ENCODE measurements at places on chromosomes 2 and 18. TPM values are rescaled to one million over a fixed set of nuclear protein-coding genes. Genes with fewer than 3 reads are reported as not detected.

- DNase-seq, result no peak
These were observed 478.7 kb upstream of the POU3F3 start for GRCh38 chr2:104375206-104375605.

The KIAA2012 gene
- total RNA-seq, result not detected

GRCh38 chr18:36851202-36851590 is 22.3 kb downstream of the KIAA1328 start:
- DNase-seq, result no peak

DNA sequence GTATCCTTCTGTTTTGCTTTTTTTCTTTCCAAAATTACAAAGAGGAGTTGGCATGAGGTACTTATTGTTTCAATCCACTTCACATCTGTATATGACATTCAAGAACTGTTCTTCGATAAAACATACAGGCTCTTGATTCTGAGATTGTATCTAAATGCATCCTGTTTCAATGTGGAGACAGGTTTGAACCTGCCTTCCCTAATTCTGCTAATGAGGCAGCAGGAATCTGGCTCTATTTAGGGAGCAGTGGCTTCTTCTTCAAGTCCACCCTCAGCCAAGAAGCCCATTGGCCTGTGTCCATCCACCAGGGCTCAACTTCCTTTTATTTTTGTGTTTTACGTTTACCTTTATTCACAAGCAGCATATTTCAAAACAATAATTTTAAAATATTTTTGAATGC is 84.8 kb upstream of the PIK3C3 start:
- DNase-seq, result no peak

DNA sequence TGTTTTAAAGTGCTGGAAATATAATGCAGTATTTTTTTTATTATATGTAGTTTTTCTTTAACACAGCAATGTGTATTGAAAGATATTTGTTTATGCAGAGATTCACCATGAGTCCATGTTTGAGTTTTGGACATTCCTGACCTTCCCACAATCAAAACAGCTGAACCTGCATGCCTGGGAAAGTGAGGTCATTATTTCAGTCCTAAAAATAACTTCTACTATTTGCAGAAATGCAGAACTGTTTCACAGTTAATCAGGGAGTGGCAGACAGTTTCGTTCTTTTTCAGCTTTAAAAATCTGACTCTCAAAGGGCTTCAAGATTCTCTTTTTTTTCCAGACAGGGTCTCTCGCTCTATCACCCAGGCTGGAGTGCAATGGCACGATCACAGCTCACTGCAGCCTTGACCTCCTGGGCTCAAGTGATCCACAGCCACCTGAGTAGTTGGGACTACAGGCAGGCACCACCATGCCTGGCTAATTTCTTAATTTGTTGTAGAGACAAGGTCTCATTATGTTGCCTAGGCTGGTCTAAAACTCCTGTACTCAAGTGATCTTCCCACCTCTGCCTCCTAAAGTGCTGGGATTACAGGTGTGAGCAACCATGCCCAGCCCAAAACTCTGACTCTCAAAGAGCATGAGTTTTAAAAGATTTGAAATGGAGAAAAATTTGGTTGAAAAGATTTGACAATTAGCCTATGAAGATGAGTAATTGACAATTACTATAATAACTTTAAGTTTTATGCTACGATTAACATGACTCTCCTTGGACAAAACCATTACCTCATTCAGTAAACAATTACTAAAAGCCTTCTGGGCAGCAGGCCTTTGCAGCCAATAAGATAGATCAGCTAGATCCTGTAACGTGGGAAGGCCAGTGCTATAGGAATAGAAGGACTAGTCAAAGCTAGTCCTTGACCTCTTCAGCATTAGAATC is 5.0 kb upstream of the MYL12B start:
- DNase-seq, result no peak

DNA sequence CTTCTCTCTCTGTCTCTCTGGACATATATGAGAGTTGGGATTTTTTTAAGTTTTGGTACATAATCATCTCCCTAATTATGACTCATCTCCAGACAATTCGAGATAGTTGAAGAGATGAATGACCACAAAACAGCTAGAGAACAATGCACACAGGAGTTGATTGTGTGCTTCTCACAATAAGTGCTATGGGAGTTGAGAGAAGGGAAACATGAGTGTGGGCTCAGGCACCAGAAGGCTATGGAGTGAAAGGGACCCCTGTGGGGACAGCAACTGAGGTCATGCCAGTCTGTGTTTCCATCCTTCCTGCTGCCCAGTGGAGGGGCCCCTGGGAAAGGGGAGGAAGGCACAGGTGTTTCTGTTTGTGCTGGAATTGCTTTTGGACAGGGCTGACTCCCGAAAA is 6.5 kb upstream of the YWHAQ start:
- DNase-seq, result no peak

DNA sequence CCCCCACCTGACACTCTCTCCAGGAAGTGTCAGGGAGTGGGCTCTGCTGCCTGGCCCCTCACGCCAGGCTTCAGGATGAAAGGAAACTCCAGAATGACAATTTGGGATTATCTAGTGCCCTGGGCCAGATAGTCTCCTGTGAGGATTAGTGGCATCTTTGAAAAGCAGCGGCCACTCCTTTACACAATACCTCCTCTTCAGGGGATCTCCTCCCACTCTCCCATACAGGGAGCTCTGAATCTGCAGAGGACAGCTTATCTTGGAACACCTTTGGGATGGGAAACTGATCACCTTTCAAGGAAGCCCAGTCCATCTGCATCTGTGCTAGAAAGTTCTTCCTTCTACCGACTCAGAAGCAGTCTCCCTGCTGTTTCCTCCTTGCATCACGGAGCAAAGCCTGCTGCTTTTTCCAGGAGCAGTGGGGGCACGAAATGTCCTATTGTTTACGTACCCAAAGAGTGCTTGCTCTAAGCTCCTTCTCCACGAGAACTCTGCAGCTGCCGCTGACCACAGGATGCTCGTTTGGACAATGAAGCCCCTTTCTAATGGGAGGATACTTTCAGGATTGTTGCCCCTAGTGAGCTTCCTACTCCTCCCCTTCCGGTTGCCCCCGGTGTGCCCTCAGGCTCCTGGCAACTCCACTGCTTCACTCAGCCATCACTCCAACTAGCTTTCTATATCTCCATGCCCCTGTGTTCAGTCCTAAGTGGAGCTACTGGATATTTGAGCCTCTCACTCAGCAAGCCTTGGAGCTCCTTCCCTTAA is 31.5 kb downstream of the SIX3 start:
- no peak for DNase-seq

DNA sequence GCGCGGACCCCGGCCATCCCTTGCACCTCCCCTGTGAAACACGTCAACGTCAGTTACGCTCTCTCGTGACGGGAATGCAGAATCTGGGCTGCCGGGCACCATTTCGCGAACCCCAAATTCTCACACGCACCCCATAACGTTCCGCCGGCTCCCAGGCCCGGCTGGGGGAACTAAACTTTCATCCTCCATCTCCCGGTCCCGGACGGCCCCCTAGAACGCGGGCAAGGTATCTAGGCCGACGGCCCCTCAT is 544 bp downstream of the DNAJC27 start:
- DNase-seq, result peak; percentile 56

- no peak for DNase-seq
These were observed 286.2 kb downstream of the GRB14 start for GRCh38 chr2:164335128-164335527.

The GREB1 gene
- 0.91 TPM for total RNA-seq

DNA sequence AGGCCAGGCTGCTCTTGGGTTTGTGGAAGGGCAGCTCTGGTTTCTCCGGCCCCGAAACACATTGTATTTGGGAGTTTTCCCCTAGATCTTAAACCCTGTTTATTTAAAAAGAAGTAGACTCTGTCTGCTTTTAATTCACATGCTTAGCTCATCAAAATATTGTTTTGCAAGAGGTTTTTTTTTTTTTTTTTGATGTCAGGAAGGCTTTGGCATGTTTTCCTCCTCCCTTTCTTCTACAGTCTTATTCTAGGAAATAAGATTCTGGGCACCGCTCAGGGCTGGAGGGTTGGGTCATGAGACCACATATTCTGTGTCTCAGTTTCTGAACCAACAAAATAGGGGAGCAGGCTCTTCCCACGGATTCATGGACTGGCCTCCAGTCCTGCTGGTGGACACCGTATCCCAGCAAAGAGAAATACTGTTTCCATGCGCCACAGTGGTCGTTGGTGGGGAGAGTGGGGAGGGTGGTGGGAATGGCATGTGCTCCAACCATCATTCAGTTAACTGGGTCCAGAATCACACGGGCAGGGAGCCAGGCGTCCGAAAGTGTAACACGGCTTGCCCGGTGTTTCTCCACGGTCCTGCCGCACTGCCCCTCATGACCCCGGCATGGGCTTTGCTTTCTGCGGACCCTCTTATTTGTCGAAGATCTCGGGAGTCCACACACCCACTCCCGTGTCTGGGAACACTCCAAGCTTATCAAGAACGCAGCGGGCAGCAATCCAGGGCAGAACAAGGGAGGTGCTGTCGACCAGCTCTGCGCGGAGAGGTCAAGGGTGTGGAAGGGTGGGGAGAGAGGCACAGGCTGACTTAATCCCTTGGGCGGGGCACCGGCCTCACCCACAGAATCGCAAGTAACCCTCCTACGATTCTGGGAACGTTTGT is 176.7 kb downstream of the GLI2 start:
- DNase-seq, result no peak

- no peak for DNase-seq
These were observed 7.1 kb downstream of the PKDCC start for GRCh38 chr2:42054714-42055430.

- no peak for DNase-seq
These were observed 1.6 kb downstream of the ABCA12 start for GRCh38 chr2:215136669-215137328.

DNA sequence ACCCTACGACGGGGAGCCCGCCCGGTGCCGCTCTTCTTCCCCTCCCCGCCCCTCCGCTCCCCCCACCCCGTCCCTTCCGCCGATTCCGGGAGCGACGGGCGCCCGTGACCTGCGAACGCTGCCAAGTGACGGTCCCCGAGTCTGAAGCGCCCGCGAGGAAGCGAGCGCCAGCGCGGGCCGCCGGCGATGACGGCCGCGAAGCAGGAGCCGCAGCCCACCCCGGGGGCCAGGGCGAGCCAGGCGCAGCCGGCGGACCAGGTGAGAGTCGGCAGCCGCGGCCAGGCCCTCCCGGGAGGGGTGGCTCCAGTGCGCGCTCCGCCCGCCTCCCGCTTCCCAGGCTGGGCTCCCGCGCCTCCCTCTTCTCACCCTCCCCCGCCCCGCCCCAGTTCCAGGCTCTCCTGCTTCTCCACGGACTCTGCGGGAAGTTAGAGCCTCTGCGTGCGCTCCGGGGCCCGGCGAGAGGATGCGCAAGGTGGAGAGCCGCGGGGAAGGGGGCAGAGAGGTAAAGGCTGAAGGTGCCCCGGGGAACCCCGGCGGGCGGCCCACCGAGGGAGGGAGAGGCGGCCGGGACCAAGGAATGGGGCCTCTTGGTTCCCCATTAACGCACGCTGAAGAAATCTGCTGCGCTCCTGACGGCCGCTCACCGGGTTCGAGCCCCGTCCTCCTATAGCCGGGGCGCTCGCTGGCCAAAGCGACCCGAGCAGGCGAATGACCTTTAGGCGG is 719.5 kb downstream of the DPP10 start:
- no peak for DNase-seq

The VWC2L gene
- not detected for total RNA-seq

DNA sequence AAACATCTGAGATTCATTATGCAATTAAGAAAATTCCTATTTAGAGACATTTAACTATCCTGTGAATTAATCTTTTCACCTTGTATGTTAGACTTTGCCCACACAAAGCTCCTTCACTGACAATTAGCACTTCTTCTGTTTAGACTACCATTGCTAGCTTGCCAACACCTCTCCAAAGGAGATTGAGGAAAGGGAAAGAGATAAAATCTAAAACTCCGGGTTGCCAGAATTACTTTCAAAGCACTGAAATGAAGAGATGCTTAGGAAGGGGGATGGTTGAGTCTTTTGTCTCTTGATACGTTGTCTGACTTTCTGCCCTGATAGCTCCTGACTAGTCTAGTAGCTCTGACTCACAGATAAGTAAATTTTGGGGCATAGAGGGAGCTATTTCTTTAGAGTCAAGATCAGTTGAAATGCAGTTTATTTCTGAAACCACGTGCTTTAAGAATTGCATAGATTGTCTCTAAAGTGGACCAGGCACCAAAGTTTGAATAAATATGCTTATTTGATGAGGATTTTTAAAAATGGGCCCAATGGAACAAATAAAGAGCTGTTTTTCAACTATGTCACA is 74.1 kb upstream of the DSEL start:
- DNase-seq, result no peak

- DNase-seq, result no peak
These were observed 23.3 kb downstream of the INHBB start for GRCh38 chr2:120369250-120369649.

GRCh38 chr2:171754254-171754939 is 67.1 kb downstream of the DYNC1I2 start:
- no peak for DNase-seq

The ARHGEF4 gene
- 0.20 TPM for total RNA-seq

The SNORC gene
- total RNA-seq, result 1.3 TPM

The CSRNP3 gene
- not detected for total RNA-seq

GRCh38 chr2:45654250-45654649 is 2.8 kb downstream of the PRKCE start:
- DNase-seq, result no peak

- DNase-seq, result no peak
These were observed 120.9 kb downstream of the MEP1B start for GRCh38 chr18:32310774-32311173.

- DNase-seq, result no peak
These were observed 29.4 kb upstream of the ASNSD1 start for GRCh38 chr2:189631849-189632248.

The ATP6V1B1 gene
- total RNA-seq, result 0.11 TPM

GRCh38 chr2:97769711-97770110 is 56.3 kb downstream of the ZAP70 start:
- no peak for DNase-seq

The AMER3 gene
- not detected for total RNA-seq

DNA sequence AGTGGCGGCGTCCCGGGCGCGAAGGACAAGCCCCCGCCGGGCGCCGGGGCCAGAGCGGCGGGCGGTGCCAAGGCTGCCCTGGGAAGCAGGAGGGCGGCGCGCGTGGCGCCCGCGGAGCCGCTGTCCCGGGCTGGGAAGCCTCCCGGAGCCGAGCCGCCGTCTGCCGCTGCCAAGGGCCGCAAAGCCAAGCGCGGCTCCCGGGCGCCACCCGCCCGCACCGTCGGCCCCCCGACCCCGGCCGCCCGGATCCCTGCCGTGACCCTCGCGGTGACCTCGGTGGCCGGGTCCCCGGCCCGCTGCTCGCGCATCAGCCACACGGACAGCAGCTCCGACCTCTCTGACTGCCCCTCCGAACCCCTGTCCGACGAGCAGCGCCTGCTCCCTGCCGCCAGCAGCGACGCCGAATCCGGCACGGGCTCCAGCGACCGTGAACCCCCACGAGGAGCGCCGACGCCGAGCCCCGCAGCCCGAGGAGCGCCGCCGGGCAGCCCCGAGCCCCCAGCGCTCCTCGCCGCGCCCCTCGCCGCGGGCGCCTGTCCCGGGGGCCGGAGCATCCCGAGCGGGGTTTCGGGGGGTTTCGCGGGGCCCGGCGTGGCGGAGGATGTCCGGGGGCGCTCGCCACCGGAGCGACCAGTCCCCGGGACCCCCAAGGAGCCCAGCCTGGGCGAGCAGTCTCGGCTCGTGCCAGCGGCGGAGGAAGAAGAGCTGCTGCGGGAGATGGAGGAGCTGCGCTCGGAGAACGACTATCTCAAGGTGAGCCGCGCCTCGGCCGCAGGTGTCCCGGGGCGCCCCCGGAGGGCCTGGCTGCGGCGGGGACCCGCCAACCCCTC is 820 bp downstream of the MTCL1 start:
- DNase-seq, result no peak

The NT5DC4 gene
- total RNA-seq, result not detected

Measured in activated naive CD4-positive, alpha-beta T cell treated with anti-CD3 and anti-CD28 coated beads, Interleukin-2, amount 50 U/mL, for 72 hours (primary cell).